ENCODE measurements at places on chromosomes 12 and 14.

- DNase-seq, result no peak
These were observed 131.4 kb upstream of the ARHGAP5 start for GRCh38 chr14:31945701-31946100.

GRCh38 chr12:53743266-53744129 lies 8.3 kb downstream of the CISTR start:
- peak; percentile 40 for DNase-seq

GRCh38 chr14:57749267-57749666 lies 116.6 kb downstream of the SLC35F4 start:
- DNase-seq, result peak; percentile 75

GRCh38 chr12:27615331-27615891 lies 80.8 kb upstream of the REP15 start:
- DNase-seq, result peak; percentile 60

DNA sequence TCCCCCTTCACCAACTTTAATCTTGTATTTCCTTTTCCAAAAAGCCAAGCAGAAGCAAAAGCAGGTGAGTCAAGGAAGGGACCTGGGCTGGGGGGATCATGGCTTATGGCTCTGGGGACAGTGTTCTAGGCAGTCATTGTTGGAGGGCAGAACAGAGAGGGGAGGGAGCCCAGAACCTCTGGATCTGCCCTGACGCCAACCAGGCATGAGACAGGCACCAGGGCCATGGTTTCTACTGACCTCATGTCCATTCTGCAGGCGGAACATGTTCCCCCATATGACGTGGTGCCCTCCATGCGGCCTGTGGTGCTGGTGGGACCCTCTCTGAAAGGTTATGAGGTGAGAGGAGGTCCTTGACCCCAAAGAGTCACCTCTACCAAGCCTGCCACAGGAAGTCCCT lies 6.6 kb downstream of the CACNB3 start:
- DNase-seq, result no peak

- DNase-seq, result no peak
These were observed 128.5 kb downstream of the ETV6 start for GRCh38 chr12:11777962-11778361.

GRCh38 chr14:34347683-34348082 lies 114.4 kb downstream of the SPTSSA start:
- DNase-seq, result no peak

DNA sequence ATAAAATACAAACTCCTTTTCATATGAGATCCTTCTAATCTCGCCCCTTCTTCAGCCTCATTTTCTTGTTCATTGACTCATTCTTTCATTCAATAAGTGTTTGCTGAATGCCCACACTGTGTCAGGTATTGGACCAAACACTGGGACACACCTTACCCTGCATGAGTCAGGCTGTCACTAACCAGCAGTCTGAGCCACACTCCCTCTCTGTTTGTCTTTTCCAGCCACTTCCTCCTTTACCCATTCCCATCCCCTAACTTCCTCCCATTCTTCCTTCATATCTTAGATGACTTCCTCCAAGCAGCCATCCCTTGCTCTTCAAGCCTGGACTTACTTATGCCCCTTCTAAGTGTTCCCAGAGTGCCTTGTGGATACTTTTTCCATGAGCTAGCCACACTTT lies 27.0 kb upstream of the HIF1A start:
- DNase-seq, result no peak

- no peak for DNase-seq
These were observed 191.3 kb downstream of the BTG1 start for GRCh38 chr12:91954326-91954725.

DNA sequence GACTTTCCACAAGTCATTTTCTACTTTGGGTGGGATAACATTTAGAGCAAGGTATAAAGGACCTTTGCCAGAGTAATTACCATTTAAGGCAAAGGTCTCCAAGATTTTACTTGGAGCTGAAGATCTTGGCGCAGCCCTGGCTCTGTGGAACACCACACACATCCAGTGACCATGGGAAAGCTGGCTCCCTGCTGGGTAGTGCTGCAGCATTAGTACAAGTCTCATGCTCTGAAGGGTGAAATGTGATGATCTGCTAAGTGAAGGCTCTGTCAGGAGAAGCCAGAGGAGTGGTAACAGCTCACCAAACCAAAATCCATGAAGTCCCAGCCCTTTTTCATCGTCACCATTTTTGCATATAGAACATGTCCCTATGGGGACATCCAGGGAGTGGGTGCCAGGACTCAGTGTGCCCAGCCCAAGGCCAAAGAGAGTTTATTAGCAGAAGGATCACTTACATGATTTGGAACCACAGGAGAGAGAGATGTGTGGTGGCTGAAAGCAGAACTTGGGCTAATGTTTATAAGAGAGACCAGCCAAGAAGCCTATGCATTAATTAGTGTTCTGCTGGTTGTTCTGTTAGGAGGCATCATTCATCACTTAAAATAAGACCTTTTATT lies 110.7 kb downstream of the SLC38A6 start:
- DNase-seq, result no peak

DNA sequence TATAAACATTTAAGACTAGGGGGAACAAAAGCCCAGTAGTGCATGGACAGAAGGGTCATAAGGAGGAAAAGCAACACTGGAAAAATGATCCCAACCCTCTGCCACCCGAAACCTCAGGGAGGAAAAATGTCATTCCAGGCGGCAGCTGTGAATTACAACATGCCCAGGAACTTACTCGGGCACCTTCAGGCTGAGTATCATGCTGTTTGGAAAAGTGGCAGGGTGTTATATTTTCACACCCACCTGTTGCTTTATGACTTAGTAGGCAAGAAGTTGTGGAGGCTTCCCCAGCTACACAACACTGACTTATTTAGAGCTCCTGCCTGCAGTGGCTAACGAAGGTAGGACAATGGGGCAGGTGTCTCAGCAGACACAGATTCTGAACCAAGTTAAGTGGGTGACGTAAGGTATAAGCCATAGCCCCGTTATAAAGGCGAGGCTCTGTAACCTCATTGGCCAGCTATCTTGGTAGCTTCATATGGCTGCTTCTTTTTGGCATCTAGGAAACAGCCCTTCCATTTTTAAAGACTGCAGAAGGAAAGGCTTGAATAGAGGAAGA lies 96.1 kb upstream of the IFNG-AS1 start:
- no peak for DNase-seq

DNA sequence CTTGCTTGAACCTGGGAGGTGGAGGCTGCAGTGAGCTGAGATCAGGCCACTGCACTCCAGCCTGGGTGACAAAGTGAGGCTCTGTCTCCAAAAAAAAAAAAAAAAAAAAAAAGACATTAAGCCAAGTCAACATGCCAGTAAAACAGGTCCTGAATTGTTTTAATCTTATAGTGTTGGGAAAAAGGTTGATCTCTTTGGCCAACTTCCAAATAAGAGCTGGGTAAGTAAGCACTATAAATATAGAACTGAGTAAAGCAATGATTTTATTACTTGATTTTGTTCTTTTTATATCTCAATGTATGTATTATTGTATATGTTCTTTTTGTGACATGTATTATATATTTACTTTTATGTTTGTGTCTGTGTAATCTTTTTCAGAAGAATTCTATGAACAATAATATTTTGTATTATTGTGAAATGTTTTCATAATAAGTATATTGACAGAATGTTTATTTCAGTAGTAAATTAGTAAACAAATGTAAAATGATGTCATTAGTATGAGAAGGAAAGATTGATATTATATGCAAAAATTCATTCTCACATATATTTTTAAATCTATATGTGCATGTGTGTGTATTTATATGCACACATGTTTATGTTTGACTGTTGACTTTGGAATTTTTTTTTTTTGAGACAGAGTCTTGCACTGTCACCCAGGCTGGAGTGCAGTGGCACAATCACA lies 9.6 kb upstream of the AKAP6 start:
- DNase-seq, result peak; percentile 78

DNA sequence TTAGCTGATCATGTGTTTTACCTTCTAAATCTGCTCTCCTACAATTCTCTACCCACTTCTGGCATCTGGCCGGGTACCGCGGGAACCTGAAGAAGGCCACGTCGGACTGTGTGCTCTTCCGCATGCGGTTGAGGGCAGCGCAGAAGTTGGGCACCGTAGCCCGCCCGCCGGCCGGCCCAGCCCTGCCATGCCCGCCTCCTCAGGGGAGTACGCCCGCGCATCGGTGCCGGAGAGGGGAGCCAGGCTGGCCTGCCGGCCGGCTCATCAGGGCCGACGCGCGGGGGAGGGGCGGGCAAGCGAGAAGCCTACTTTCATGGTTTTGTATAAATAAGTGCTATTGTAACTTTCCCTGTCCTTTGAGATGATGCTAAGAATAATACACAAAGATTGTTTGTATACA lies 19.9 kb upstream of the ADAMTS20 start:
- no peak for DNase-seq

GRCh38 chr14:104680056-104680805 lies 9.2 kb upstream of the INF2 start:
- DNase-seq, result no peak
